Activated CD4-positive, alpha-beta T cell treated with anti-CD3 and anti-CD28 coated beads, Interleukin-2, Interleukin-6, amounts not matched to agents 100 ng/mL and 50 ng/mL, durations not matched to agents 16 hours and 8 hours (primary cell): ENCODE measurements at places on chromosomes 3 and 15.

DNA sequence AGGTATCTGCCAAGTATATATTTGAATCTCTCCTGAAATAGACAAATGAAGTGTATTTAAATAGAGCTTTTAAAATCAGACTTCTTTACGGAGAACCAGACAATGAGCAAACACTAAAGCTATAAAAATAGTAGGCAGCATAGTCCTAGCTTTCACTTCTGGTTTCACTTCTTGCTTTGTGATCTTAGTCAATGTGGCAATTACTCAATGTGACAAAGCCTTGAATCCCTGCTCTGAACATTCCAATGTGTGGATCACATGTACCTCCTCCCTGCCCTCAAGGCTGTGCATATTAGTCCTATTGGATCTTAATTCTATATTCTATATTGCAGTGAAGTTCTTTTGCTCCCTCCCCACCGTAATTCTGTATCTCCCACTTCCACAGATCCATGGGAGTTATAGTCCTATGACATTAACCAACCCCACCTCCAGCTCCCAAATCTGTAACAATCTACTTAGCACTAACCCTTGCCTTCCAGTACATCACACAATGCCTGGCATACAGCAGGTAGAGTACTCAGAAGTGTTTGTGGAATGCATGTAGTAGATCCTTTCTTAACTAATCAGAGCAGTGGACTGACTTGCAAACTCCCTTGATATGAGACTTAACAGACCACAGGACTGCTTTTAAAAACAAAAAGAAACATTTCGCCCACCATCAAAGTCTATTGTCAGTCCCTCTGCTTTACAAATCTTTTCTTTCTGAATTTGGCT, 24.3 kb upstream of the CP start:
- DNase-seq, result peak; percentile 45

DNA sequence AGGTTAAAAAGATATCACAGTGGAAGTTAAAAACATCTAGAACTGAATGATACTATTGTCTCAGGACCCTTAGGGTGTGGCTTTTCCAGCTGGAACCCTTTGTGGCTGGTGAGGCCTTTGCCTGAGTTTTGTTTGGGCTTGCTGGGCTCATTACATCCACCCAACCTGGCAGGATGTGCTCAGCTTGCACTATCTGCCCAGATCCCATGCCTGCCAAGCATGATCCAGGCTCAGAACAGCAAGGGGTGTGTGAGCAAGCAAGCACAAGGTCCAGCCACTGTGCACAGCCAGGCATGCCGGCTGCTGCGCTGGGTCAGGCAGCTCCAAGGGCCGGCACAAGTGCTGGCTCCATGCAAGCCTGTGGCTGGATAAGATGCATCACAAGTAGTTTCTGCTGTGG, 512.7 kb upstream of the CDIN1 start:
- DNase-seq, result no peak

DNA sequence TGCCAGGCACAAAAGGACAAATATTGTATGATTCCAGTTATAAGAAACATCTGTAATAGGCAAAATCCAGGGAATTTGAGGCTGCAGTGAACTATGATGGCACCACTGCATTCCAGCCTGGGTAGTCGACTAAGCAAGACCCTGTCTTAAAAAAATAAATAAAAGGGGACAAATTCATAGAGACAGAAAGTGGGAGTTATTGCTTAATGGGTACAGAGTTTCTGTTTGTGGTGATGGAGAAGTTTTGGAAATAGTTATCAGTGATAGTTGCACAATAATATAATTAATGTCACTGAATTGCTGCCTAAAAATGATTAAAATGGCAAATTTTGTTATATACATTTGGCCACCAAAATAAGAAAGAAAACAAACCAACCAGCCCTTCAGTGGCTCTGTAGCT, 27.6 kb upstream of the CNBP start:
- DNase-seq, result no peak

DNA sequence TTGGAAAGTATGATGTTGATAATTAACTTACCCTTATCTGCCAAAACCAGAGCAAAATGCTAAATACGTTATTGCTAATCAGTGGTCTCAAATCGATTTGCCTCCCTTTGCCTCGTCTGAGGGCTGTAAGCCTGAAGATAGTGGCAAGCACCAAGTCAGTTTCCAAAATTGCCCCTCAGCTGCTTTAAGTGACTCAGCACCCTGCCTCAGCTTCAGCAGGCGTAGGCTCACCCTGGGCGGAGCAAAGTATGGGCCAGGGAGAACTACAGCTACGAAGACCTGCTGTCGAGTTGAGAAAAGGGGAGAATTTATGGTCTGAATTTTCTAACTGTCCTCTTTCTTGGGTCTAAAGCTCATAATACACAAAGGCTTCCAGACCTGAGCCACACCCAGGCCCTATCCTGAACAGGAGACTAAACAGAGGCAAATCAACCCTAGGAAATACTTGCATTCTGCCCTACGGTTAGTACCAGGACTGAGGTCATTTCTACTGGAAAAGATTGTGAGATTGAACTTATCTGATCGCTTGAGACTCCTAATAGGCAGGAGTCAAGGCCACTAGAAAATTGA, 59.7 kb downstream of the DCUN1D1 start:
- no peak for DNase-seq

GRCh38 chr15:78208887-78209645, 25.3 kb downstream of the ACSBG1 start:
- no peak for DNase-seq

DNA sequence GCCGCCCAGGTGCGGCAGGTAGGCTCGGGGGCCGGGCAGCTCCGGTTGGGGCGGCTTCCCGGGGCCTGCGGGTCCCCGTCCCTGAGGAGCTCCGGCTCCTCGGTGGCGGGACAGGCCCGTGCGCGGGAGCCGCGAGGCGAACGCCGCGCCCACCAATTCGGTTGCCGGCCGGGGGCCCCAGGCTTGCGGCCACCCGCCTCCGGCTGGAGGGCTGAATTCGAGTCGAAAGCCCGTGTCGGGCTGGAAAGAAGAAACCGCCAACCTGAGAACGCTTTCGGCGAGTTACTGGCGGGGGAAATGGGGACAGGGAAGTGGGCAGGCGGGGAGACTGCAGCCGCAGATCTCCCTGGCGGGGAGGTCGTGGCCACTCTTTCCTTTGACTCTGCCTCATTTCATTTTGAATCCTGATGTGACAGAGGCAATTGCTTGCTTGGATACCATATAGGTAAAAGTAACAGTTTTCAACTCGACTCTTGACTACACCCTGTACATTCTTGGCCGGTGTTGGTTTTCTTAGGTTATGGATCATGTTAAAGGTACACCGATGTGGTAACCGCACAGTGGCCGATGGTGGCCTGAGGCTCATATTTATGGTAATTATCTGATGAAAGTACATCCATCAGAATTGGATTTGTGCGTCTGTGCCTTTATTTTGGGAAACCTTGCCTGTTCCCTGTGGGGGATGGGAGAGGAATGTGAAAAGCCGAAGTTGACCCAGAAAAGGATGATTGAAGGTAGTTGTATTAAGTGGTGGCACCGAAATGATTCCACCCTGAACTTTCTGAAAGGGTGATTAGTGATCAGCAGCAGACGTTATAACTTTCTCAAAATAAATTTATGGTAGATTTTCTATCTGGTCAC, 1.7 kb downstream of the B3GNT5 start:
- DNase-seq, result peak; percentile 9

DNA sequence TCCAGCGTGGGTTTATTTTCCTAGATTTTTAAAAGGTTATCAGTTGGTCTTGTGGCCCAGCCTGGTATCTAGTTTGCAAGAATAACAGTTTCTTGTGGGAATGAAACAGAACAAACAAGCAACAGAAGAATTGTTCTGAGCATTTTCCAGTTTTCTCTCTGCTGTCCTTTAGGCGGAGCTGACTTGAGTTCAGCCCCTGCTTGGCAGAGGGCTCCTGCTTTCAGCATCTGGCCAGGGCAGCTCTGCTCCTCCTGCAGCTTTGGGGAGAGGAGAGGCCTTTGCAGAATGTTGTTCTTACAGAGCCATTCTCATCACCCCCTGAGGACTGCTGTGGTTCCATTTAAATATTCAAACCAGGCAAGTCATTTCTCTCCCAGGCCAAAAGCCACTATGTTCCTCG, 117.7 kb downstream of the ALDH1A2 start:
- no peak for DNase-seq
